ENCODE measurements at places on chromosomes 12 and 14.

- DNase-seq, result no peak
Observed at GRCh38 chr12:100799770-100800169, 5.2 kb downstream of the ANO4 start.

- DNase-seq, result no peak
Observed at GRCh38 chr14:67679006-67679405, 4.6 kb upstream of the VTI1B start.

DNA sequence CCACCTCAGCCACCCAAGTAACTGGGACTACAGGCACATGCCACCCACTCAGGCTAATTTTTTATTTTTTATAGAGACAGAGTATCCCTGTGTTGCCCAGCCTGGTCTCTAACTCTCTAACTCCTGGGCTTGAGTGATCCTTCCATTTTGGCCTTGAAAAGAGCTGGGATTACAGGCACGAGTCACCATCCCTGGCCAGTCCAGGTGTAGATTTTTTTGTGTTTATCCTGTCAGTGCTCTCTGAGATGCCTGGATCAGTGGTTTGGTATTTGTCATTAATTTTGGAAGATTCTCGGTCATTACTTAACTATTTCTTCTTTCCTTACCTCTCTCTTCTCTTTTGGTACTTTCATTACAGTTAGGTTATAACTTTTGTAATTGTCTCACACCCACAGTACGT lies 5.3 kb upstream of the HIF1A start:
- no peak for DNase-seq

DNA sequence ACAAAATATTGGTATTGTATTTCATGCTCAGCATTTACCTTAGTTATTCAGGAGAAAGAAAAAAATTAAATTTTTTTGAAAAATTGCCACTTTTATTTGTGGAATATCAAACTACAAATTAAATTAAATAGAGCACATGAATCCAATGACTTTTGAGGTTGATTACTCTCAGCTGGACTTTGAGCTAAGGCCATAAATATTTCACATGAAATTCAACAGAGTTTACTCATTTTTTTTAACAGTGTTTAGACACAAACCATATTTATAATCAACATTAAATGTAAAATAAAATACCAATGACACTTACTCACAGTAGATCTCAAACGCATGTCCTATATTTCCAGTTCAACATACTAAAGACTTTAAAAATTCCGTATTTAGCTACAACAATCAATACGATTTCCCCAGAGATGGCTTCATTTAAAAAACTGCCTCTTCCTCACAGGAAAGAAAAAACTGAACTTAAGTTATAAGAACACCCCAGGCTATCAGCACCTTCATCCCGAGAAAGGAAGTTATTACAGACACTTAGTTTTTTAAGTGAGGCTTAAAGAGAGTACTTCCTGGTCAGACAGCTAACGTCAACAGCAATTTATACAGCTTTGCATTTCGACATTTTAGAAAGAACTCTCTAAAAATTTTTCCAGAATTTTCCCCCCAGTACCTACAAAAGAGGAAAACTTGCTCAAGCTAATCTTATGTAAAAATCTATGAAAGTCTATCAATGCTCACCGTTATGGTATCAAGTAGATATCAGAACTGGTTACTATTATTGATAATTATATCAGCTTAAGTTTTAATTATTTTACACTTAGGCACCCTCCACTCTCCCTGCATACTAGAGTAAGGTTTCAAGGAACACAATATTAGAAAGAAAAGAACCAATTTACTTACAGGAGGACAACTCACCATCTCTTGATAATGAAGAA lies 13.8 kb downstream of the TAOK3 start:
- no peak for DNase-seq

DNA sequence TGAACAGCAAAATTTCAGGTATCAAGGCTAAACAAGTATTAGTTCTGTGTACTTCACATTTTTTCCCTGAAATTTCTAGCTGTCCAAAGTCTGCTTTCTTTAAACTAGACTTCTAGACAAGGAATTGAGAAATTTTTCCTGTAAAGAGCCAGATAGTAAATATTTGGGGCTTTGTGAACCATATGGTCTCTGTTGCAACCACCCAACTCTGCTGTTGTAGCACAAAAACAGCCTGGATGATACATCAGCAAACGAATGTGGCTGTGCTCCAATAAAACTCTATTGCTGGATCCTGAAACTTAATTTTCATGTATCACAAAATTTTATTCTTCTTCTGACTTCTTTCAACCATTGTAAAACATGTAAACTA lies 96.0 kb upstream of the SLC38A4 start:
- no peak for DNase-seq

- DNase-seq, result no peak
Observed at GRCh38 chr14:23936084-23936829, 17.3 kb upstream of the DHRS4 start.

DNA sequence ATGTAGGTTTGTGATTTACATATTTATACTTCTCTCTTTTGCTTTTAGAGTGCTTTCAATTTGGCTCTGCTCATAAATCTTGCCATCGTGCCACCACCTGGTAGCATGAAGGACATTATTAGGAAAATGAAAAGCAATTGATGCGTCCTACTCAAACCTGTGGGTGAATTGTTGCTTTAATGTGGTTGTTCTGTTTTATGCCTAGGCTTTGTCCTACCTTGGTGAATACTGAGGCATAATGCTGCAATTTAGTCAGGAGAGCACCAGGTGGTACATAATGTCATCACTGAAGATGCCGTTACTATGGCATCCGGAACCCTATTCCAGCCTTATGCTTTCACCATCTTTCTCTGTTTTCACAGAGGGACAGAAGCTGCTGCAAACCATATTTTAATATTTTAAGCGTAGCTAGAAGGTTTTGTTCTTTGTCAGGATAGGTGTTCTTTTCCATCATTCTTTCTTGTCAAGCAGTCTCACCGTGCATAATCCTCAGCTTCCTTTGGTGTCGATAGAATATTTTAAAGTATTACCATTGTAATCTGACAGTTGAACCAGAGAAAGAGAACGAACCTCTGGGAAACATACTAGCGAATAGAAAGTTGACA lies 68.5 kb upstream of the PKP2 start:
- DNase-seq, result no peak

Data from stimulated activated CD8-positive, alpha-beta memory T cell treated with anti-CD3 and anti-CD28 coated beads, Interleukin-2, amount 100 ng/mL, for 1 hour (primary cell).